Fibroblast of skin of scalp (primary cell): ENCODE measurements at places on chromosomes 4 and X.

DNA sequence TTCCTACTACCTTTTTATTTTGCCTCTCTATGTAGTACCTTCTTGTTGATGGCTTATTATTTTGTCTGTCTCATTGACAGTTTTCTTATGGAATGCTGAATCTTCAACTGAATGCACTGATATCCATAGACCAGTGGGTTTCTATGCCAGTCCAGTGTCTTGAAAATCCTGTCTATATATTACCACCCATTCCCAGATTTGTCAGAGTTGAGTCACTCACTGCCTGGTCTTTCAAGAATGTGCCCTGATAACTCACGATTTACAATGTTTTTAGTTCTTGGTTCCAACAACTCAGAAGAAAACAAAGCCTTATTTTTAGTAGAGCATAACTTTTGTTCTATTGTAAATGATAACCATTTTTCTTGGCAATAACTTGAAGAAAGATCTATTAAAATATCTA, 606.0 kb upstream of the PITX2 start:
- DNase-seq = peak; percentile 68

DNA sequence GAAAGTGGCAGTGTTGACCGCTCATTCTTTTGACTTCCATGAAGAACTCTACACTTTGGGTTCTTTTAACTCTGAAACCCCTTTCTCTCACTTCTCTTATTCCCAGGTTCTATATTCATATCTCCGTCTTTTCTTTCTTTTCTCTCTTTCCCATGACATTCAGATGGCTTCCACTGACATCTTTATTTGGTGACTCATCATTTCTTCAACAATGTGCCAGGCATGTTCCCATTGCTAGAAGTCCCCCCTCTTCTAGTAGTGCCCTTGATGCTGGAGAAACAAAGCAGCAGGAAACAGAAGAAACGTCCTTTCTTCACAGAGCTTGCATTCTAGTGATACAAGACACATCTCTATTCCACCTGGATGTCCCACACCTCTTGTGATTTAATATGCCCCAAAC, 33.3 kb downstream of the PKD2 start:
- peak; percentile 17 for DNase-seq

DNA sequence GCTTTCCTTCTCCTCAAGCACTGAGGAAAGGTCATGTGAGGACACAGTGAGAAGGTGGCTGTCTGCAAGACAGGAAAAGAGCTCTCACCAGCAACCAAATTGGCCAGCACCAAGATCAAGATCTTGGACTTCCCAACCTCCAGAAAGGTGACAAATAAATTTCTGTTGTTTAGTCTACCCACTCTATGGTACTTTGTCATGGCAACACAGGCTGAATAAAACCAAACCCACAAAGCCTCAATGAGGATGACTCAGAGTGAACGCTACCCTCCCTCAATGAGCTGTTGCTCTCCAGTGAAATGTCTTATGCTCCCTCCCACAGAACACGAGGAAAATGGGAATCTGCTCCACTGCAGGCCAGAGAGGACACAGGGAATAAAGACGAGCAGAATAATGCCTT, 244.1 kb downstream of the RAB28 start:
- no peak for DNase-seq

DNA sequence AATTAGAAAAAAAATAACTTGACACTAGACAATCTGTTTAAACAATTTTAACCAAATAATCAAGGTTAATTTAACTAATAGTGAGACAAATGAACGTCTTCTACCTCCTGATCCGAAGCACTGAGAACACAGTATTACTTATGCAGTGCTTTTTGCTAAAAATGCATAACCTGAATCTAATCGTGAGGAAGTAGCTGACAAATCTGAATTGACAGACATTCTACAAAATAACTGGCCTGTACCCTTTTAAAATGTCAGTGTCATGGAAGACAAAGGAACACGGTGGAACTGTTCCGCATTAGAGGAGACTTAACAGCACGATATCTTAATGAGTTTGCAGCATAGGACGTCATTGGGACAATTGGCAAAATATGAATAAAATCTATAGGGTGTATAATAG, 631.2 kb upstream of the ZFP42 start:
- DNase-seq = no peak

- no peak for DNase-seq
Observed at GRCh38 chrX:45309096-45309495, 108.4 kb upstream of the DIPK2B start.

GRCh38 chrX:46757052-46757451, 1.9 kb downstream of the SLC9A7 start:
- DNase-seq = no peak
